ENCODE measurements at places on chromosomes 5 and 9.

- no peak for DNase-seq
Observed at GRCh38 chr5:28961816-28962215, 1923.4 kb upstream of the CDH9 start.

- no peak for DNase-seq
Observed at GRCh38 chr9:137188086-137188489, 272 bp downstream of the ANAPC2 start.

GRCh38 chr9:130905902-130906734 is 9.5 kb upstream of the QRFP start:
- DNase-seq, result no peak

GRCh38 chr5:132094393-132095076 is 20.9 kb downstream of the CSF2 start:
- DNase-seq, result no peak

DNA sequence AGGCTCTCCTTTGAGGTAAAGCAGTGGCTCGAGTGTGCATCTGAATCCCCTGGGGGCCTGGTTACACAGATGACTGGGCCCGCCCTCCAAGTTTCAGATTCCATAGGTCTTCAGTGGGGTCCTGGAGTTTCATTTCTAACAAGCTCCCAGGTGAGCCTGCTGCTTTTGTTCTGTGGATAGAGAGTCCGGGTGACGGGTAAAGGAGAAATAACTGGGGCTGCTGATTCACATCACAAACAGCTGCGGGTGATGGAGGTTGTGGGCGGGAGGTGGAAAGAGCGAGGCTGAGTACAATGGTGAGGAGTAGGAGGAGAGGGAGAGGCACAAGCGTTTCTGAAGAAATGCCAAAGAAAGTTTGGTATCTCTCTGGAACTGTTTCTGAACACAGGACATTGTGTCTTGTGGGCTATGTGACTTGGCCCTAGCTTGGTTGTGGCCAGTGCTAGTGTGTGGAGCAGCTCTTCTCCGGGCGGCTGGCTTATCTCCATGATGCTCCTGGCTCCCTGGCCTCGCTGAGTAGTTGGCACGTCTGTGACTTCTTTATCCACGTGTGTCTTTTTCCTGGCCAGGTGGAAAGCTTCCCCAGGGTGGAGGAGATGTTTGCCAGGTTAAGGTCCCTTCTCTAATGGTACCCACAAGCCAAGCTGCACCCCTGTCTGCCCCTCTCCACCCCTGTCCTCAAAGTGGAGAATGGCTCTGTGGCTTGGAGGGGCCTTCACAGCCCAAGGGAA is 61.7 kb downstream of the HSPA4 start:
- no peak for DNase-seq

DNA sequence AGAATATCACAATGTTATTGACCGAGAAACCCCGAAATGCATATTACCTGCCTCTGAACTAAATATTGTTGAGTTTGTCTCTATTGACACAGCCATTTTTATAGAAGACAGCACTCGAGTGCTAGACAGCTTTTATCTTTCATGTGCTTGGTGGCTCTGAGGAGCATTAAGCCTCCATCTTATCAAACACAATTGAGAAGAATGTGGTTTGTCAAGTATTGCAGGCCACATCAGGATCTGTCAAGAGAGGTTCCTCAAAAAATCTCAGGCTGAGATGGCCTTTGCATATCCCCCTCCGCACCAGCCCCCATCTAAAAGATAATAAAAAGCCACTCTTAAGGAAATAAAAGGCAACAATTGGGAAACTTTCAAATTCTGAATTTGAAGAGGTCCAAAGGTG is 284.8 kb downstream of the DENND1A start:
- no peak for DNase-seq

GRCh38 chr5:60811105-60811504 is 33.0 kb downstream of the ELOVL7 start:
- DNase-seq, result no peak

DNA sequence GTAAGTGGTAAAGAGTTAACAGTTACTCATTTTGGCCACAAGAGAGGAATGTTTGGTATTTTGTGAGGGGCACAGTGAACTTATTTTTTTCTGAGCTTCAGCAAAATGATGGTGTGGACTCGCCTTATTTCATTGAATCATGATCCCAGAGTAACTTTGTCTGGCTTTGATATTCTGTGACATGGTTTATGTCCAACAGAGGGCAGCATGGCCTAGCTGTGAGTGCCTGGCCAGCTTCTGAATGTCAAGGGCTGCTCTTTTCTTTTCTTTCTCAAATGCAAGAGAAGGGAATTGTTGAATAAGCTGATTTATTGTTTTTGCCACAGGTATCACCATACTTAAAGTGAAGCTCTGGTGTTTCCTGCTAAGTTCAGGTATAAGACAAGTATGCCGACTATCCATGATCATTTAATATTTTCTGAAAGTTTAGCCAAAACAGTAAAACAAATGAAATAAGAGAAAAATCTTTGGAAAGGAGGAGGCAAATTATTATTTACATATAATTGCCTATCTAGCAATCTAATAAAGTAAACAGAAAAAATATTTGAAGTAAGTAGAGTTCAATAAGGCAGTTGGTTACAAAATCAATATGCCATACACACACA is 31.7 kb downstream of the MRPL22 start:
- DNase-seq, result no peak

- no peak for DNase-seq
Observed at GRCh38 chr9:102087141-102087540, 348.7 kb upstream of the GRIN3A start.

DNA sequence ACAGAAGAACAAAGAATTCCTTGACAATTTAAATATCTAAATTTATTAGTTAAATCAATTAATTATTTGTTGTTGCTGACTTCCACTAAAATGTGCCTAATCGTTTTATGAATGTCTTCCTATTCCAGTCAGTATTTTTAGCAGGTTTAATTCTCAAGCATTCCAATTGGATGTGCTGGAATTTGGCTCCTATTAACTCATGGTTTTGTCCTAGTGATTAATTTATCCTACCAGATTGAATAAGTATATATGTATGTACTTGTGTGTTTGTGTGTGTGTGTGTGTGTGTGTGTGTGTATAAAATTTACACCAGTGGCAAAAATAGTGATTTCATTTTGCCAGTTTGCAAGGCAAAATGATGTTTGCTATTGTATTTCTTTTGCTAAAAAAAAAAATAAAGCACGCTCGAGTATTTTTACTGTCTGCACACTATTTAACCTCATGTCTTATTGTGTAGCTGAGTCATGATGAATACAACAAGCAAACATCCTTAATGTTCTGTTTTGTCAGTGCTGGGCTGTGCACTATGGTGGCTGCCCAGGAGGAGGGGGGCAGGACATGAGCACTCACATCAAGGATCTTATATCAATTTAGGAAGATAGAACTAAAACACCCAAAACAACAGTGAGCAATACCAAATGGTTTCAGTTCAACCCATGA is 375.5 kb downstream of the PDE4D start:
- DNase-seq, result no peak

DNA sequence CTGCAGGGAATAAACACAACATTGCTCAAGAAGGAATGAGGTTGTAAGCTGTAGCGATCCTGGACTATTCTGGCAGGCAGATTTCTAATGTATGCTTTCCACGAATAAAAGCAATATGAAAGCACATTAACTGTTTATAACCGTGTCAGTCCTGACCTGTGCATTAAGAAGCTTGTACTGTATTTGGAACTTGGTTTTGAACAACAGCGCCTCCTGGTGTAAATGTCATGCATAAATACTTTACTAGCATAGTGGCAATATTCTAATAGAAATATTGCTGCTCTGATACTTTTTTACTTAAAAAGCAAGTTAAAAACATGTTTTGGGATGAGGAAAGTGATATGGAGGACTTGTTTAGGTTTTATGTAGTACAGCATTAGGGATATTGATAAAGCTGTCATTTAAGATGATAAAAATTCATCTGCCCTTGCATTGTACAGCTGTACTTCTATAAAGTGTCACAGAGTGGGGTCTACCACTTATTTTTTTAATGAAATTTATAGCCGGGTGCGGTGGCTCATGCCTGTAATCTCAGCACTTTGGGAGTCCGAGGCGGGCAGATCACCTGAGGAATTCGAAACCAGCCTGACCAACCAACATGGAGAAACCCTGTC is 70.7 kb upstream of the GNE start:
- no peak for DNase-seq

DNA sequence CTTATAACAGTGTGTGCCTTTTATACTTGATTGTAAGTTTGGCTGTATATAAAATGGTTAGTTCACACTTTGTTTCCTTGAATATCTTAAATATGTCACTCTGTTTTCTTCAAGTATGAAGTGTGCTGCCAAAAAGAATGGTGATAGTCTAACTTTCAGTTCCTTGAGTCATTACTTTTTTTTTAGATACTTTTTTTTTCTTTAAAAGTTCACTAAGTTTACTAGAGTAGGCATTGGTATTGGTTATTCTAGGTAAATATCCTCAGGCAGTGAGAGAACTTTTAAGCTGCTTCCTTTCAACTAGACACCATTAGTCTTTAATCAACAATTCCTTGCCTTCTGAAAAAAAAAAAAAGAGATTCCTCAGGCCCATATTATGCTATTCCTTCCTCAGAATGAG is 41.9 kb downstream of the SPEF2 start:
- DNase-seq, result no peak
